ENCODE measurements at places on chromosomes 11 and 22.

GRCh38 chr11:12765428-12765827, 91.2 kb downstream of the TEAD1 start:
- DNase-seq = no peak

GRCh38 chr11:27532652-27533325, 26.2 kb upstream of the LIN7C start:
- no peak for DNase-seq

DNA sequence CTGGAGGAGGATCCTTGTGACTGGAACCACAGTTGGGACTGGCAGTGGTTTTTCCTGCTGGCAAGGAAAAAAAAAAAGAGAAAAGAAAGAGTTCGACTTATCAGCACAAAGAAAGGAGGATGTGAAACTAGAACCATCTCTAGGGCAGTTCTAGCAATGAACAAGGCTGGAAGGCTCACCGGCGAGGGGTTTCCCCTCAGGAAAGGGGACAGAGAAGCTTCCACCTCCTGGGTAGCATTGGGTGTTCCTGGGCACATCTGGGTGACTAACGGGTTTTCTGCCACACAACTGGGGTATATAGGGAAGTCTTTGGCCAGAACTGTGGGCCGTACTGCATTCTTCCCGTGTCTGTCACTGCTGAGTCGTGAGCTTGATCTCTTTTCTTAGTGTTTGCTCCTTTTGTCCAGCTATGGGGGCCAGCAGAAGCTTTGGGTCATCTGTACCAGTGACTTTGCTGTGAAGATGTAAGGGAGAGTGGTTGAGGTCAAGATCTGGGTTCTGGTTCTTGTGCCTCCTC, 109.4 kb upstream of the OR4B1 start:
- no peak for DNase-seq

GRCh38 chr11:94768602-94769541, 716 bp downstream of the AMOTL1 start:
- DNase-seq = no peak

DNA sequence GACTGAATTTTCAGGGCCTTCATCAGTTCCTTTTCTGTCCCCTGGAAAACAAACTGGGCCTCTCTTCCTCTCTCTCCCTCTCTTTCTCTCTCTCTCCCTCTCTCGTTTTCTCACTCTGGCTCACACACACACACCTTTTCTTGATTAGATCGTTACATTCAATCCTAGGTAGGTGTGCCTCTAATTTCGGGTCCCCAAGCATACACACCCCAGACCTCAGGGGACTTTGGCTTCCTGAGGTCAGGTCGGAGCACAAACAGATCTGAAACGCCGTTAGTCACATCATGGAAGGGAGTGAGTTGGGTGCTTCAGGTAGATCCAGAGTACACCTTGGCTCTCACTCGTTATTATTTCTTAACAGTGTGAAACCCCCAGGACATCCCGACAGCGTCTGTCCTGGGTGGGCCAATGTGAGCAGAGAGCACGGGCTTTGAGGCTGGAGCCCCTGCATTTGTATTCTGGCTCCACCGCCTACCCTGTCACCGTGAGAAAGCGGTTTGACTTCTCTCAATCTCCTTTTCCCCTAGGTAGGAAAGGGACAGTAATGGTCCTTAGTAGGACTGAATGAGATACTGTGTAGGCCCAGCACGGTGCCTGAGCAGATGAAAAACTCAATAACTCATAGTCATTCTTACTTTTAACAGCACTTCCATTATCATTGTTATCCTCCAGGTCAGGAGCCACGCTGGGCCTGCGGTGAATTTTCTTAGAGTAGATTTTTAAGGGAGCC, 37.3 kb upstream of the POU2AF1 start:
- DNase-seq = no peak

- no peak for DNase-seq
Observed at GRCh38 chr22:24516301-24516737, 21.2 kb downstream of the UPB1 start.

GRCh38 chr11:85955531-85955930, 100.3 kb downstream of the CCDC83 start:
- DNase-seq = no peak

- no peak for DNase-seq
Observed at GRCh38 chr11:85787168-85787567, 23.8 kb downstream of the SYTL2 start.

DNA sequence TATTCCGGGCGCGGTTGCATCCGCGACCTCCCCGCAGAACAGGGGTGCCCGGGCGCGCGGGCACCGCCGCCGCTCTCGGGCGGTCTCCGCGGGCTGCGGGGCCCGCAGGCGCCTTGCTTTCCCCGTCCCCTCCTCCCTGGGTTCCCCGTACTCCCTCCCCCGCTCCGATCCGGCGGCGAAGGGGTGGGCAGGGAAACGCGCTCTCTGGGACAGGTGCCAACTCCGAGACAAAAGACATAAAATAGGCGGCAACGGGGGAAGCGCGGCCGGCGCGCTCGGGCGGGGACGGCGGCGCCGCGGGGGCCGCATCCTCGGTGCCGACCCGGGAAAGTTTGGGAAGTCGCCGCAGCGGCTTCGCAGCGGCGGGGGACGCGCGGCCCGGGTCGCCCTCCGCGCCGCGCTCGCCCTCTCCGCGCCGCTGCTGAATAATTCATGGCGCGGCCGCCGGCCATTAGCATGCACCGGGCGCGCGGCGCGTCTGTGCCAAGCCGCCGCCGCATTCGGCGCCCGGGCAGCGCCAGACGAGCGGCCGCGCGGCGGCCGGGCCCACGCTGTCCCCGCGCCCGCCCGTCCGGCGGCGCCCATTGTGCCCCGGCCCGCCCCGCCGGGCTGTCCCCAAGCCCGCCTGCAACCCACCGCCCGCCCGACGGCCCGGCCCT, 78.7 kb upstream of the PPARA start:
- peak; percentile 73 for DNase-seq

DNA sequence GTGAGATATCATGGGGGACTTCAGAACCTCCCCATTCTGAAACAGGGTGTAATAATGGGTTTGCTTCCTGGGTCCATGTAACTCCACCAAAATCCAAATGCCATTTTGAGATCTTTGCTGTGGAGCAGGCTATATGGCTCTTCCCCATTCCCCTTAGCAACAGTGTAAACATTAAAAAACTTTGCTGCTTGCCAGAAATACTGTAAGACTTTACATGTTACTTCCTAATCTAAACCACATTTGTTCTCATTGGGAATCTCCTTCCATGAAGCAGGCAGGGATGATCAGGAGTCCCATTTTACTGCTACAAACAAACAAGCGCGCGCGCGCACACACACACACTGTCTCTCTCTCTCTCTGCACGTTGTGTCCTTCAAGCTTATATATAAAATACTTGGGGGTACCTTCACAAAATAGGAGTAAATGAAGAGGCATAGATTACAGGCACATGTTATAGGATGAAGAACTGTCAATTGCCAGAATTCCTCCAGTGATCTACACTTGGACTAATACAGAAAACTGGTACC, 86.5 kb downstream of the ANO3 start:
- DNase-seq = no peak

DNA sequence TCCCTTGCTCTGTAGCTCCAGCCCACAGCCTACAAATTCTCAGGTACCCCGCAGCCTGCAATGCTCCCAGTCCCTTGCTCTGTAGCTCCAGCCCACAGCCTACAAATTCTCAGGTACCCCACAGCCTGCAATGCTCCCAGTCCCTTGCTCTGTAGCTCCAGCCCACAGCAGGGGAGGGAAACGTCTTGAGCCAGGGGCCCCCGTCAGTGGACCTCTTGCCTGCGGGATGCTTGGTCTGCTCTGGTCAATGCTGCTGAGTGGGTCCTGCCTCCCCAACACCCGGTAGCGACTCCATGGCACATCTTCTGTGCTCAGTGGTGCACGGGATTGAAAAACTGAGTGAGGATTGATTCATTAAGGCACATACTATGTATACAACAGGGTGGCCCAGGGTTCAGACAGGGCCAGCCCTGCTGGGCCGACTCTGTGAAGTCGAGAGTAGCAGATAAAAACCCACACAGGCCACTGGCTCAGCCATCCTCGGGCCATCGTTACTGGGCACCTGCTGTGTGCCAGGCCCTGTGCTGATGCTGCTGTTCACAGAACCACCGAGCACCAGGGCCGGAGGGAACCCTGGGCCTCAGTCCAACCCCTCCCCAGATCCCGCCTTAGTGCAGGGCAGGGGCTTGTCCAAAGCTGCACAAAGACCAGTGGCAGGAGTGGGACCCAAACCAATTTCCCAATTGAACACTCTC, 69.7 kb downstream of the MYO7A start:
- no peak for DNase-seq

DNA sequence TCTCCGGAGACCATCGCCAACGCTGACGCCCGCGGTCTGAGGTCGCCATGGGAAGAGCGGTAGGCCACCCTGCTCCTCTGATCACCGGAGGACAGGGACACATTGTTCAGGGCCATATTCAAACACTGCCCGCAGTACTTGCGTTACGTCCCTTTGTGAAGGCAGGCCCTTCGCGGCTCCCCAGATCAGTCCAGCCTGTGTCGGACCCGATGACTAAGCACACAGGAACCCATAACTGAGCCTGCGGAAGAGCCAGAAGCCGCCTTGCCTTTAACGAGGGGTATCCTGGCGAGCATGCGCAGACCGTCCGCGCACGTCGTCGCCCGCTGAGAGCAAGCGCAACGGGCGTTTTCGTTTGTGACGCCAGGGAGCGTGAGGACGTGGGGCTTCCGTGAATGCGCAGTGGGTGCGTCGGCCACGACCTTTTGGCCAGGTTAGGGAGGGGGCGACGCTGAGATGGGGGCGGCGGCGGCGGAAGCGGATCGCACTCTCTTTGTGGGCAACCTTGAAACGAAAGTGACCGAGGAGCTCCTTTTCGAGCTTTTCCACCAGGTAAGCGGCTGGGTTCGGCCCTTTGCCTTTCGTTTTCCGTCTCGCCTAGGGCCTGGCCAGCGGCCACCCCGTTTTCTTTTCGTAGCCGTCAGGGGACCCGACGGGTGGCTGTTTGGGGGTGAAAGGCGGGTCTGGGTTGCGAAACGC, at the start of the genes C11orf71 and RBM7:
Gene C11orf71 (minus strand): TSS at position 296 of the 699 bp plus-strand sequence. CDS start 180 bp downstream, at position 116.
Gene RBM7 (plus strand): TSS at position 451 of the 699 bp plus-strand sequence. CDS start 6 bp downstream, at position 457.
- peak; percentile 71 for DNase-seq

GRCh38 chr11:8356721-8357504, 93.2 kb upstream of the LMO1 start:
- DNase-seq = no peak

DNA sequence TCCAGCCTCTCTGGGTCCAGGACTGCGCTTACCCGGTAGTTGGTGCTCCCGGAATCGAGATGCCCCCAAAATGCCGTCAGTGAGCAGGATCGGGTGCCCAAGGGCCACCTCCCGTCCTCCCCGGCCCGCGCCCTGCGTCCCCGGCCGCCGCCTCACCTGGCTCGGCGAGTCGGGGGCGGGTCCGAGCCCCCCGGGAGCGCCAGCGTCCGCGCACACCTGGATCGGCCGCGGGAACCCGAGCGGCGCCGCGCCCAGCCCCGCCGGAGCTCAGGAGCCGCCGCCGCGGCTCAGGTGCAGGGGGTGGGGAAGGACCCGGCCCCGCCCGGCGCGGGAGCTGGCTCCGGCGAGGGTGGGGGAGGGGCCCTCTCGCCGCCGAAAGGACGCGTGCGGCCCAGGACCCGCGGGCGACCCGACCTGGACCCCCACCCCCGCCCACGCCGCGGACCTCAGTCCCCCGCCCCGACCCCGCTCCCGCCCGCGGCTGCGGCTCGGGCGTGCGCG, at the start of gene SHANK2:
Gene SHANK2 (minus strand): TSS at position 309 of the 501 bp plus-strand sequence. CDS start 105,251 bp downstream, outside the sequence.
- no peak for DNase-seq

DNA sequence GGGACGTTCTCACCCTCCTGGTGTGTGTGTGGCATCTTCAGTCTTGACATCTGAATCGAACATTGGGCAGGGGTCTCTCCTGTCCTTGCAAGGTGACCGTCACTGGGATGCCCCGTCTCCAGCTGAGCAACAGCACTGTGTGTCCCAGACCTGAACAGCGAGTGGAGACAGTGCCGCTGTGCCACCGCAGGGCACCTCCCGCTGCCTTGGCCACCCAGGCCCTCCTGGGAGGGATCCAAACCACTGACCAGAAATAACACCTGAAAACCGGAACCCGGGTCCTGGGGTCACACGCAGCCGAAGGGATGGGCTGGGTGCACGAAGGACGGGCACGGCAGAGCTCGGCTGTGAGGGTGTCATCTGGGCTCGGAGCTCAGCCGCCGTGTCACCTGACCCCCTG, 102.2 kb downstream of the BRD1 start:
- DNase-seq = no peak

GRCh38 chr22:32044913-32045312, 1.9 kb downstream of the SLC5A1 start:
- no peak for DNase-seq

- DNase-seq = no peak
Observed at GRCh38 chr11:115670538-115671205, 166.5 kb upstream of the CADM1 start.

GRCh38 chr22:29171721-29172120, 34.0 kb upstream of the EMID1 start:
- no peak for DNase-seq

GRCh38 chr22:50215297-50216054, 14.7 kb downstream of the SELENOO start:
- DNase-seq = no peak

DNA sequence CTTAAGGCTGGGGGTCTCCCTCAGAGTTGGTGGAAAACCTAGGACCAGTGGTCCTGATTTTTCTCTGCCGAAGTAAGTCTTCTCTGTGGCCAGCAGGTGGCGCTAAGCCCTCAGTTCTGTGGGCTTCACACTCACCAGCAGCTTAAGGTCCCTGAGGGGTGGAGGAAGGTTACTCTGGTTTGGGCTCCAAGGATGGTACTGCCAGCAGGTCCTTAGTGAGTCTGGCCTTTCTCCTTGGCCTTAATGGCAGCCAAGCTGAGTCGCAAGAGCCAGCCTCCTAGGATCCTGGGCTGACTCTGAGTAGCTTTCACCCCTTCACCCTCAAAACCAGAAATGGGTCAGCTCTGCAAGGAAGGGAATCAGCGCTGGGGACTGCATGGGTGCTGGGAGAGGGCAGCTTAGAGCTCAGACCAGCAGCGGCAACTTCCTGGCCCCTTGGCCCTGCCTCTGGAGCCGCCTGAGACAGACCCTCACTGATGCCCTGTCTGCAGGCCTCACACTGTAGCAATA, 4.4 kb downstream of the KCNJ11 start:
- no peak for DNase-seq

DNA sequence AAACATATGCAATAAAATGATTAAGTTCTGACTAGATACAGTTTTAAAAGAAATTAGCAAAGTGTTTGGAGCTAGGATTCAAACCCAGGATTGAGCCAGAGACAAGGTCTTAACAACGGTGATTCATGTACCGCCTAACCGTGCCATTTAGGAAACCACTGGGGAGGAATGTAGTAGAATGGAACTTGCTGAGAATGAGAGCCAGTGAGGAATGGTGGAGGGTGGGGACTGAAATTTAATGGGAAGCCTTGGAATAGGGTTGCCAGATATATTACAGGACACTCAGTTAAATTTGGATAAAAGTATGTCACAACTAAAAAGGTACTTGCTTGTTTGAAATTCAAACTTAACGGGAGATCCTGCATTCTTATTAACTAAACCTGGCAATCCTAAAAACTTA, 30.4 kb upstream of the TMEM86A start:
- DNase-seq = no peak

Measured in GOT3 (cell line).